ENCODE measurements at places on chromosomes 1 and 21.

GRCh38 chr1:24047110-24047477 lies 64.8 kb downstream of the MYOM3 start:
- peak; percentile 19 for DNase-seq

DNA sequence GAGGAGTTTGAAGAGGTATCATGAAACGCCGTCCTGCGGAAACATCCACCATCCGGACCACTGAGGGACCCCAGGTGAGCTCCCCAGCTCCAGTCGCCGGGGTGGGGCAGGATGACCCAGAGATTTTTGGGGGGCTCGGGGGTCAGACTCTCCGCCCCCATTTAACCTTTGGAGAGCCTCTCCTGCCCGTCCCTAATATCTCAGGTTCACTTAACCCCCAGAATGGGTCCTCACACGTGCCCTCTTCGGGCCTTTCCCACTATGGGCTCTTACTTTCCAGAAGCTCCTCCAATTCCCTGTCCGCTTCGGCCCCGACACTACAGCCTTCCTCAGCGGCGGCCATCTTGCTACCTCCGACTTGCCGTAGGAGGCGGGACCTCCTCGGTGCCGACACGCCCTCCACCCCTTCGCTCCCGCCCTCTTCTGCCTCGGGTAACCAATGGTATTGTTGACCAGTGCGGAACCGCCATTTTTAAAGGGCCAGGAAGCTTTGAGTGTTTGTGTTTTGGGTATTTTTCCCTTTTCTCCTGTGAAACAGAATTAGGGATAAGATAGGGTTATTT lies at the start of gene PEX19:
TSS of gene PEX19 (minus strand) at position 352 of the 563 bp plus-strand sequence. CDS start at position 343, 9 bp downstream.
- peak; percentile 60 for DNase-seq

GRCh38 chr1:172179918-172180317 lies 240.6 kb upstream of the C1orf105 start:
- DNase-seq = no peak

- DNase-seq = no peak
Measured at GRCh38 chr1:156704930-156705320, 458 bp downstream of the CRABP2 start.

DNA sequence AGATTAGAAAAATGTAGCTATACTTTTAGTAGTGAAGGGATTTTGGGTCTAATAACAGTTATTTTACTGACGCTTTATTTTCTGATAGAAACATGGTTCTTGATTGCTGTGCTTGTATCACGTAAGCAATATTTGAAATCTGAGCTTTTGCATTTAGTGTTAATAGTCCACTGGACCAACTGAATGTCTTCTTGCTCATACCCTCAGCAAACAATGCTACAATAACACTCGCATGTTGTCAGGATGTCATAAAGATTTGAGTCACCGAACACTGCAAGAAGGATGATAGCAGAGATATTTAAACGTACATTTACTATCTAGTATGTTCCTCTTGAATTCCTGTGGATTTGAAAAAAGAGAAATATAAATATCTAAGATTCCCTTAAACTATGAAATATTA lies 7.5 kb downstream of the DYRK1A start:
- no peak for DNase-seq

- no peak for DNase-seq
Measured at GRCh38 chr21:38493549-38494250, 4.6 kb downstream of the ERG start.

DNA sequence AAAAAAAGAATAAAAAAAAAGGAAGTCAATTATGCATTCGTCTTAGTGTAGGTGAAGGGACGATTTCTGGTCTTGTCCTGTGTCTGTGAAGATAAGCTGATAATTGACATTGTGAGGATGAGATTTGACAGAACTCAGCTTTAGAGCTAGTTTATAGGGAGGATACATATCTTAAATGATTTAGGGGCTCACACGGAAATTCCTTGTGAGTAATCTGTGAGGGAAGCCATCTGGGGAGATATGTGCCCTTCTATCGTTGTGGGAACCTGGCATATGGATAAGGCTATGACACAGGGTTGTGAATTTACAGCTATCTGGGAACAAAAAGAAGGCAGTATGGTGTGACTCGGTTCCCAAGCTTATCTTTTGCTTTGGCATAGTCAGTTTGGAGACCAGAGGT lies 71.1 kb downstream of the RABGAP1L start:
- DNase-seq = no peak

GRCh38 chr1:43747736-43748135 lies 40.4 kb downstream of the ST3GAL3 start:
- DNase-seq = no peak

DNA sequence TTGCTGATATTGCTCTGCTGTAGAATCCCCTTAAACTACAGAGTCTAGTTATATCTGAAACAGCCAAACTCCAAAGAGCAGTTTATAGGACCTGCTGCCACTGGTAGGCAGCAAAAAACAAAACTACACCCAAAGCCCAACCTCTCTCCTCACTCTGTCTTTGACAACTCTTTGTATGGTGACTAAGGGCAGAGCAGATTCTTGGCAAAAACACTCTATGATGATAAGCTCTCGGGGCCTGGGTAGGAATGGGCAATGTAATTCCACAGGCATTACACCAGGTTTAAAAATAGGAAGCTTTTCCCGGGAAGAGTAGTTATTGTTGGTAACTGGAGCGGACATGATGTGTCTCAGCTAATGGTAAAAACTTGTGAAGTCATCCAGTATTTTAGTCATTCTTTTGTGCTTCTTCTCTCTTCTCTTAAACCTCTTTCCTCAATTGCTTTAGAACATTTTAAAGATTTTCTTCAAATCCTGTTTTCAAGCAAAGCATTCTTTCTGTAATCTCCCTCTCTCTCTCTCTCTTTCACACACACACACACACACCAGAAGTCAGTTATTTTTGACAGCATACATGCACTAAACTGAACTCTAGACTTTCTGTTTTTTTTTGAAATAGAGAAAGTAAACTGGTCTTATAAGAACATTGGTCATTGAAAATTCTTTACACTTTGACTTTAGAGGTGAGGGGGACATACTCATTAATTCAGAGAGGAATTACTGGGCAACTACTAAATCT lies 193.5 kb downstream of the PAPPA2 start:
- DNase-seq = peak; percentile 81

DNA sequence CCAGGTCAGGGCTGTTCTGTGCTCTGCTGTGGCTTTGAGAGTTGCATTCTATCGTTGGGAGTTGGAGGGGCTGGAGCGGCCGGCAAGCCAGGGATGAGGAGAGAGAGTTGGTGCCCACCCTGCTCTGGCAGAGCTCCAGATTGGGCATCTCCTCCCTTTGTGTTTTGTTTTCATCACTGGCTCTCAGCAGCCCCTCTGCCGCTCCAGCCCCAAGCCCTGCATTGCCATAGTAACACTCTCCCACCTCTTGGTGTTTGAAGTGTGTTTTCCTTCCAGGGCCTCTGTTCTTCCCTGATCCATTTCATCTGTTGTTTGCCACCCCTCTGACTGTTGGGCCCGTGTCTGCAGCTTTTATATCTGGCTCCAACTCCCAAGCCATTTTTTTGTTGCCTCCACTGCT lies 152.7 kb downstream of the URB2 start:
- DNase-seq = no peak

GRCh38 chr21:37193006-37193405 lies 74.1 kb downstream of the VPS26C start:
- no peak for DNase-seq
